ENCODE measurements at places on chromosomes 11 and 22.

- DNase-seq = no peak
Measured at GRCh38 chr11:126080161-126080941, 17.7 kb upstream of the CDON start.

DNA sequence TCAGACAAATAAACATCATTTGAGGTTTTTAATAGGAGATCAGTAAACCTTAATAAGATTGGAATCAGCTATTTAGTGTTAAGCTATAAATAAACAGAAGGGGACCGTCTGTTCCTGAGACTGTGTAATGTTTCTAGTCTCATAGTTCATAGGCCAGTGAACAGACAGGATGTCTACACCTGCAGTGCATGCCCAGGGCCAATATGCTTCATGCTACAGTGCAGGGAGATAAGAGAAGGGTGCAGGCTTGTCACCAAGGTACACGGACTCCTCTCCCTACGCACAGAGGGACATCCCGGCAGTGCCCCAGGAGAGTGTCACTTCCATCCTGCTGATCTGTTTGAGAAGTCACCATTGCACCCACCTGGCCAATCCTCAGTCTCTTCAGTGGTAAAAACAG is 148.6 kb downstream of the OPCML start:
- no peak for DNase-seq

DNA sequence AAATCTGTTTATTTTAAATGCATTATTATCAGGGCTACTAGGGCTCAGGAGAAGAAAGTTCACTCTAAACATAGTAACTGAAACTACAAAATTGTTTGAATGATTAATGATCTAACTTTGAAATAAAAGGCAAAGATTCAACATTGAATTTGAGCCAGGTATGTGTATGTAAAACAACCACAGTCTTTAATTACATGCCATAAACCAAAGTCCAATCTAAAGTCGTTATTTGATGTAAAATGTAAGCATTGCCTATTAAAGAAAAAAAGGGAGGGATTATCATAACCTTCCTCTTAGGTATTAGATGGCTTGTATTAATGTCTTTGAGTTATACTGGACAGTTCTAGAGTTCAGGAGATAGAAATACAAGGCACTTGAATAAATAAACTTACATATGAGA is 25.2 kb upstream of the PANX1 start:
- DNase-seq = no peak

DNA sequence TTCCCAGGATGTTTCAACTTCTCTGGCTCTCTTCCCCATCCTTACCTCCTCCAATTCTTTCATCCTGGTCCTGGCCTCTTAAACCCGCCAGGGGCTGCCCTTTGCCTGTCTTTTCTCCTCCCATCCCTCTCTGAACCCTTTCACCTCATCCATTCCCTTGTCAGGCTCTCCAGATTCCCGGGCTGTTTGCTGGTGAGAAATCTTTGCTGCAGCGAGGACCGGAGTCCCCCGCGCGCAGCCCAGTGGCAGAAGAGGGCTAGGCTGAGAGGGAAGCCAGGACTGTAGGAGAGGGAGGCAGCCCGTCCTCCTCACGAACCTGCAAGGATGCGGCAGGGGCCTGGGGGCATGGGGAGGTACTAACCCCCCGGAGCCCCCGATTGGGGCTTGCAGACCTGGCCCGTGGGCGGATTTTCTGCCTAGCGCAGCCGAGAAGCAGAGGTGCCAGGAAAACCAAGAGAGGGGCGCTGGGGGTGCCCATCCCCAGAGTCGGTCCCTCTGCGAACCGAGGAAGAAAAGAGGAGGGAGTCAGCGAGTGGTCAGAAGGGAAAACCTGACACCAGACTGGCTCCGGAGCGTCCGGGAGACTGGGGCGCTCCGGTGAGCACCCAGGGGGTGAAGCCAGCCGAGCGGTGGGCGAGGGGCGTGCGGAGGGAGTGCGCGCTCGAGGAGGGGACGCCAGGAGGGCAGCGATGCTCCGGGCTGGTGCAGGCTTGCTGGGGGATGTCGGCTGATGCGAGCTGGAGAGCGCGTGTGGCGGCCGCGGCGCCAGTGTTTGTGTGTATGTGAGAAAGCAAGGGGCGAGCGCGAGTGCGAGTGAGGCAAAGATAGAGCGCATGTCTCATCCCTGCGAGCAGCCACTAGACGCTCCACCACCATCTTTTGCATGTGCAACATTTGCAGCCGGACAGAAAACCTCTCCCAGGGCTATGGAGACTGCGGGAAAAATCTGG is at the start of gene GRIA4:
Gene GRIA4, plus strand, starts transcription at position 242 of the 950 bp plus-strand sequence. CDS start 925 bp downstream, outside the sequence.
- DNase-seq = no peak

DNA sequence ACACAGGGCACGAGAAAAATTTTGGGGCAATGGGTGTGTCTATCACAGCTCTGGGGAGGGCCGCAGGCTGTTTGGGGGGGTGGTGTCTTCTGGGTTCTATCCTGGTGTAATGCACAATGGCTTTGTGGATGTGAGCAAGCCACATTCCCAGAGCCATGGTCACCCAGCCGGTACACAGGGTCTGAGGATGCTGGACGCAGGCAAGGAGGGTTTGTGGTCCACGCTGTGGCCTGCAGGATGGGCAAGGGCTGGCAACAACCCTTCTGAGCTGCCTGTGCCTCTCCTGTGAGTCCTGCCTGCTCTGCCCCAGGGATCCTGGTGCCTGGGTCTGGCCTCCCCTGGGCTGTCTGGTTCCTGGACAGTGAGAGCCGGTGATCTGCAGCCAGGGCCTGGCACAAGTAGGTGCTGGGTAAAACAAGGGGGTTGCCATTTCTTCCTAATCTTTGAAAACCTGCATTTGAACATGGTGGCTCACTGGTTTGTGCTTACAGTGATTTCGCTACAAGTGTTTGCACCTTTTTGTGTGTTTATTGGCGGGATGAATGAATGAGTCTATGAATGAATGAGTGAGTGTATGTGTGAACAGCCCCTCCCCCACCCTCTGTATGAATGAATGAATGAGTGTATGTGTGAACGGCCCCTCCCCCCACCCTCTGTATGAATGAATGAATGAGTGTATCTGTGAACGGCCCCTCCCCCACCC is 4.4 kb upstream of the MRPL23 start:
- no peak for DNase-seq

GRCh38 chr11:68497761-68498160 is 37.2 kb downstream of the PPP6R3 start:
- DNase-seq = no peak

DNA sequence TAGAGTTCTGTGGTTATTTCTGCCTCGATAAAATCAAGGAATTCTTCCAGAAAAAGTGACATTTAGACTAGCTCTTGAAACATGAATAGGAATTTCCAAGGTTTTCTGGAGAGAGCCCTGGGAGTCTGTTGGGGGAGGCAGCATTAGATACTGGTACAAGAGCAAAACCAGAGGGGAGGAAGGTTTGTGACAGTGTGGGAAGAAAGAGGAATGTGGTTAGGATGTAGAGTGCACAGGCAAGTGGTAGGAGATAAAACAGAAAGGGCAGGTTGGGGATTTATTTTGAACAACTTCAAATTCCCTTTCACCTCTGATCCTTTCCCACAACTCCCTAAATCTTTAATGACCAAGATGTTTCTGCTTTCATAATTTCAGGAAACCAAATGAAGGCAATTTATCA is 588.4 kb downstream of the METTL15 start:
- no peak for DNase-seq

DNA sequence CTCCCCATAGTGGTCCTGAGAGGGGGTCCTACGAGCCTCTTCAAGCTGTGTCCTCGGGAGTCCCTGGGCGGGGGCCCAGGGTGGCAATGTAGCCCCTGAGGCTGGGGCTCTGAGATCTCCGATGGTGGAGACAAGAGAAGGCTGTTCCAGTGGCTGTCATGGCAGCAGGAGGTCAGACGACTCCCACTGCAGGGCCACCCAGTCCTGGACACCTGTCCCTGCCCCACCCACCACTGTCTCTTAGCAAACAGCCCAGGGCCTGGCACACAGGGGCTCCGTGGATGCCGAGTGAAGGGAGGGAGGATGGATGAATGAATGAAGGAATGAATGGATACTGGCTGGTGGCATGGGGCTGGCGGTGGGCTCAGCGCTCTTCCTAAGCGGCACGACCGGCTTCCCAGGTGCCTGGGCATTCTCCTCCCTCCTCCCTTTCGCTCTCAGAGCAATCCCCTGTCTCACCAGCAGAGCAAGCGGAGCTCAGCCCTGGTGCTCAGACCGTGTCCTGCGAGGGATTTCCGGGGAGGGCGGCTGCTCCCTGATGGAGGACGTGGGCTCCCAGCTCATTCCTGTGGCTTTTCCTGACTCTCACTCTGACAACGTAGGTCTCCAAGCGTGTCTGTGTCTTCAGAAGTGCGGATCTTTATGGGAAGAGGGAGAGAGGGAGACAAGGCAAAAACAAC is 1272.6 kb downstream of the BRD1 start:
- DNase-seq = no peak

DNA sequence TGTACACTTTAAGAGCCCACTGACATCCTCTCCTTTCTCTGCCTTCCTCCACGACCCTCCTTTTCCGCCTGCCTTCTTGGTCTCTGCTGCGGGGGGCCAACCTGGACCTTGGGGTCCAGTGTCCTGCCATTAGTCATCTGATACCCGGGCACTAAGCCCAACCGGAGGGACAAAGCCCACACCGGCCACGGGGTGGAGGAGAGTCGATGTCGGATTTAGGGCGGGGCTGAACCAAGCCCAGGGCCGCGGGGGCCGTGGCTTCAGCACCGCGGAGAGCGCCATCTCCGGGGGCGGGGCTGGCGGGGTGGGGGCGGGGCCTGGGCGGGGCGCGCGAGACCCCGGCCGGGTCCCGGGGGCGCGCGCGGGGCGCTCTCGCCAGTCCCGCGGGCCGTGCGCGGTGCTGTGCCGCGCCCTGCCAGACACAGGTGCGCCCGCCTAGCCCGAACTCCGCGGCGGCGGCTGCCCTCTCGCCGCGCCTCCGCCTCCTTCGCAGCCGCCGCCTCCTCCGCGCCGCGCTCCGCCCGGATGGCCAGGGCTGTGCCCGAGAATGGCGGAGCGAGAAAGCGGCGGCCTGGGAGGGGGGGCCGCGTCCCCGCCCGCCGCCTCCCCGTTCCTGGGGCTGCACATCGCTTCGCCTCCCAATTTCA is at the start of gene MAPK8IP1:
Gene MAPK8IP1, plus strand, starts transcription at position 378 of the 647 bp plus-strand sequence. Its CDS starts 170 bp downstream, at position 548.
- DNase-seq = peak; percentile 27

DNA sequence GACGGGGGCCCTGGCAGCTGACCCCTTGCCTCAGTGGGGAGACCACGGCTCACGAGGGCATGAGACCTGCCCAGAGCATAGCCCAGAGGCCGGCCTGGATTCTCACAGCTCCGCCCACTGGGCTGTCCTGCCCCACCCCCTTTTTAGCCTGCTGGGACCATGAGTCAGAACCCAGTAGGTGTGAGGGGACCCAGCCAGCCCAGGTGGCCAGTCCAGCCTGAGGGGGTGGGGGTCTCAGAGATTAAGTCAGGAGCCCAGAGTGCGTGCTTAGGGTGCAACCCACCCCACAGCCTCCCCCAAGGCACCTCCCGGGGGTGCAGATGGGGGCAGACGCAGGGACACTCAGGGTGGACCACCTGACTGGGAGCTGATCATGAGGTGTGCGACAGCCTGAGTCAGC is 40.1 kb upstream of the PPARA start:
- no peak for DNase-seq

DNA sequence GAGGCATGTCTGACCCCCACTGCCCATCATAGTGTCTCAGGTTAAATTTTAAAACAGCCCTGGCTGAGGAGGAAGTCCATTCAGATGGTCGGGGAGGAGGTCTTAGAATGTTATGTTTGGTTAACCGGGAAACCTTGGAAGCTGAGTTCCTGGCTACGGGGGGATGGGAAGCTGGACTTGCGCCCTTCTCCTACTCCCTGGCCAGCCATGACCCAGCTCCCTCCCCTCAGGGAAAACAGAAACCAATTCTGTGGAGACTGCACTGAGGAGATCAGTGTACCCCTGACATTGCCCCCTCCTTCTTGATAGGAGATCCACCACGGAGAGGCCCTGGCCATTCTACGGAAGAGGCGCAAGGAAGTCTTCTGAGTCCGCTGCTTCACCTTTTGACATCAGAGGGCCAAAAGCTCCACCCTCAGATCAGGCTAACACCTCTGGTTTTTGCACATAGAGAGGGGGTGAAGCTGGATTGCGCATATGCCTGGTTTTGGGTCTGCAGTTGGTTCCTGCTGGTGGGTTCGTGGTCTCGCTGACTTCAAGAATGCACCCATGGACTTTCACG is 2.7 kb upstream of the KRTAP5-9 start:
- DNase-seq = no peak

- DNase-seq = no peak
Measured at GRCh38 chr22:19864538-19865106, 9.9 kb upstream of the GNB1L start.

GRCh38 chr22:50438305-50439275 is 36.2 kb downstream of the SBF1 start:
- no peak for DNase-seq

GRCh38 chr11:73808052-73808451 is 20.4 kb downstream of the MRPL48 start:
- no peak for DNase-seq
